ENCODE measurements at places on chromosomes 6 and 20.
A peak's percentile ranks its signal among the peaks of the same experiment; 100 is the strongest.

DNA sequence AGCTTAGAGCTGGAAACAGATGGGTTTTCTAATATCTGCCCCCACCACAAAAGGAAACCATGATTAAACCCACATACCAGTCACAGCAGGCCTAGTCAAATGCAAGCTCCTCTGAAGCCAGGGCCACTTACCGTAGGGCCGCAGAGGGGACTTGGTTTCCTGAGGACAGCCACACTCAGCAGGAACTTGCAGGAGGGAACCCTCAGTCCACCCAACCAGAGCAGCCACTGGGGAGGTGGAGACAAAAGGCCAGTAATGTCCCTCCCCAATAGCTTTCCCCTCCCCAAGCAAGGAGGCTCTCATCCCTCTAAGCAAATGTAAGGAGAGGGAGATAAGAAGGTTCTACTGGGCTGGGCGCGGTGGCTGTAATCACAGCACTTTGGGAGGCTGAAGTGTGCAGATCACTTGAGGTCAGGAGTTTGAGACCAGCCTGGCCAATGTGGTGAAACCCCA, 384.4 kb upstream of the JARID2 start:
- DNase-seq, result no peak

DNA sequence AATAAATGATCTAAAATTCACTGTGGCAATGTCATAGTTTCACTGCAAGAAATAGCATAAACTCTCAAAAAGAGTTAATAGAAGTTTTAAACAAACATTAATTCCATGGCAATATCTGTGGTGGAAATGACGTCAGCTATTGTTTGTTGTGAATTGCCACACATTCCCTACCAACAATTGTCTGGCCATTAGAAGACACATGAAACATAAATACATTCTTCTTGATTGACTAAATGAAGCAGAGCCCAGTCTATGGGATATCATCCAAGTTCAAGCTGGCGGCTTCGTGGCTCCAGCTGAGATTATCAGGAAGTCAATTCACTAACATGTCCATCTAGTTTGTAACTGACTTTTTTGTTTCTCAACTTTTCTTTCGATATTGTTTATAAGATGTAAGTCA, 369.0 kb downstream of the ARHGAP18 start:
- DNase-seq, result no peak

DNA sequence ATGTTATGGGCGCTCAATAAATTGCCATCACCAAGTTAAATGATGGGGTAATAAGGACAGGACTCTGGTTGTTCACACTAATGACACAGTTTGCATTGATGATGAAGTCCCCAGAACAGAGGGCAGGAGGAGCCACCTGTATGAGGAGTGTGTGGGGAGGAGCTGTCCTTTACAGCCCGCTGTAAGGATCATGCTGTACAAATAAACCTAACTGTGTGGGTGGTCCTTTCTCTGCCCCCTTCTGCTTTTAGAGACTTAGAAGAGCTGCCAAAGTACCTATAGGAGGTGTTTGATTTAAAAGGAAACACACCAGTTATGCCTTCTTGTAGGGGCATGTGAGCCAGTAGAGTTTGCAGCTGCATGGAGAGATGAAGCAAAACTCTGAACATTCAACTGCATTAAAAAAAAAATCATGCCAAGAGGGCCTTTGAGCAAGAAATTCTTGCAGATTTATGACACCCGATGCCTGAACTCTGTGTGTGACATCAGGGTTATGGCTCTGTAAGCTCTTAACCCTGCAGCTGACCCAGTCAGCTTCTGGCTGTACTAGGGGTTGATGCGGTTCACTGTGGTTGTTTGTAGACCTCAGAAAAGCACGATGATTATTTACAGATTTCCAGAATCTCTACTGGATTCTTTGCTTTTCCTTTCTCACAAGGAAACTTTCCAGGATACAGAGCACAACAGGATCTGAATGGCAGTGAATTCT, 67.4 kb downstream of the UST start:
- DNase-seq, result no peak

DNA sequence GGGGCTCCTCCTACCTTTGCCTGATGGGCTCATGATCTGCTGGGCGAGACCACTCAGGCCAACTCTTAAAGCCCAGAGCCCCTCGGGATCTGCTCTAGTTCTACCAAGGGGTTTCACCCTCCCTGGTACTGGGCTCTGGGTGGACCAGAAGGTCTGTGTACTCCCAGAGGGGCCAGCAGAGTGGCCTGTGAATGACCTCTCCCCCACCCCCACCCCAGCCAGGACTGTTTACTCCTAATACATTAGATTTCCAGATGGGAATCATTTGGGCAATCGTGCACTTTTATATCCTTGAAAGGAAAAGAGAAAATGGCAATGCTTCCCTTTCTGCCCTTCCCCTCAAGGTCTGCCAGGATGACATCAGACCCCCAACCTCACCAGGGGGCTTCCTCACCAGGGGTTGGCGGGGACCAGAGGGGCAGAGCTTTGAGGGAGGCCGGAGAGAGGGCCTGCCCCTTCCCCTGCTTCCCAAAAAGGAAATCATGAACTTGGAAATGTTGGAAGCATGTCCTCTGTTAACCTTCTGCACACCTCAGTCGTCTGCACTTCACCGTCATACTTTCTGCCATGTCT, 37.1 kb upstream of the PMEPA1 start:
- DNase-seq, result no peak

GRCh38 chr6:55604021-55604420, 25.0 kb upstream of the HMGCLL1 start:
- DNase-seq, result no peak

GRCh38 chr6:79737172-79737571, 106.0 kb downstream of the SH3BGRL2 start:
- DNase-seq, result no peak

DNA sequence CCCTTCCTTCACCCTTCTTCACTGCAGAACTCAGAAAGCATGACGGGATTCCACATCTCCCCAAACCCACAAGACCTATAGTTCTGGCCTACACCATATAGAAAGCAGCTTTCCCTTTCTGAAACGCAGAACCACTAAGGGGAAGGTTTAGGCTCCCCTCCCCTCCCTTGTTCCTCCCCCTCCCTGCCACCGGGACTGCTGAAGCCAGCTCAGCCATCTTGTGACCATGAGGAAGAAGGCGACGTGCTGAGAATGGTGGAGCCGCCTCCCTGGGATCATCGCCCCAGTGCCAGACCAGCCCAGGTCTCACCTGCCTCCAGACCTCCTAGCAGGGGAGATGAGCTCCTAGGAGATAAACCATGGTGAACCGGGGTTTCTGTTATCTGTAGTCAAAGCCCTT, 19.6 kb downstream of the SERPINB6 start:
- no peak for DNase-seq

DNA sequence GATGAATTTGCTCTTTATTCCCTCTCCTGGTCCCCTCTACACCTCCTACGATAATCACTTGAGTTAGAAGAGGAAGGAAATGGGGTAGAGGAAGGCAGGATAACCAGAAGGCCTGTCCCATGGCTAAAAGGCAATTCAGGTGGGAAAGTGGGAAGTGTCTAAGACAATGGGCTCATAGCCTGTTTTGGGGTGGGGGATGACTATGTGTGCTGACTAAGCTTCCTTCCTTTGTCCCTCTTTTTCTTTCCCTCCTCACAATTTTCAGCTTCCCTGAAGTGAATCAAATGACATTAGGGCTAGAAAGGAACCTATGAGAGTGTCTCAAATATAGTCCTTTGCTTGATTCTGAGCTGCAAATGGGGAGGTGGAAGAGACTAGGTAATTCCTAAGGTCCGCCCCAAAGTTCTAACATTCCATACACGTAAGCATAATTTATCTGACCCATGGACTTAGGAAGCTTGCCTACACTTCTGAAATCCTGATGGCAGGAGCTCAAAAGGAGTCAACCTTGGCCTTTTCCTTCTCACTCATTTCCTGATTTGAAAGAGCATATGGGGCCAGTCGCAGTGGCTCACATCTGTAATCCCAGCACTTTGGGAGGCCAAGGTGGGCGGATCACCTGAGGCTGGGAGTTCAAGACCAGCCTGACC, 24.3 kb downstream of the EDEM2 start:
- DNase-seq, result no peak

GRCh38 chr6:38634518-38634917, 5.2 kb downstream of the BTBD9 start:
- no peak for DNase-seq

DNA sequence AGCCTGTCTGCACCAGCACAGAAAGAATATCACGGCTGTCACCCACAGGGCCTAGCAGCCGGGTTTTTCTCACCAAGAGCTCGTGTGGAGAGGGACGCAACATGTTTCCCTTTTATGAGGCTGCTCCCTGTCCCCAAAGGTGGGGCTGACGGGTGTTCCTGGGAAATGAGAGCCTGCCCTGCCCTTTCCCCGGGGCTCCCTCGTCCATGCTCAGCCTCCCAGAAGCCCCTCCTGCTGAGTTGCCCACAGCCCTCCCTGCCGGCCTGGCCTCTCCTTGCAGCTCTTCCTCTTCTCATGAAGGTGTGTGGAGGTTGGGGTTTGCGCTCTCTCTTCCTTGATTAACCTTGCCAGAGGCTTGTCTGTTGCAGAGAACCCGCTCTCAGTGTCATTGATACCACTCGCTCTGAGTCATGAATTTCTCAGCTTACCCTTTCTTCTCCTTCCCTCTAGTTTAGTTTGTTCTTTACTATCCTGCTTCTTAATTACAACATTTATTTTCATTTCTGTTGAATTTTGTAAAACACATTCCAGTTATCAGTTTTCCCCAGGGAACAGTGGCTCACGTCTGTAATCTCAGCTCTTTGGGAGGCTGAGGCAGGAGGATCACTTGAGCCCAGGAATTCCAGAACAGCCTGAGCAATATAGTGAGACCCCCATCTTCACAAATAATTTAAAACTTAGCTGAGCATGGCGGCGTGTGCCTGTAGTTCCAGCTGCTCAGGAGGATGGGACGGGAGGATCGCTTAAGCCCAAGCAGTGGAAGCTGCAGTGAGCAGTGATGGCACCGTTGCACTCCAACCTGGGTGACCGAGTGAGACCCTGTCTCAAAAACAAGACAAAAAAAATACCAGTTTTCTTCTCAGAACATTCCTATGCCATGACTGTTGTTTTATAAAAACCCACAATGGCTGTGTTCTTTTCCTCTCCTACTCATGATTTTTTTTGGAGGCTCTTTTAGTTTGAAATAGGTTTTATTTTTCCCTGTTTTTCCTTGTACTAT, 103.8 kb downstream of the TMEM242 start:
- DNase-seq, result no peak

DNA sequence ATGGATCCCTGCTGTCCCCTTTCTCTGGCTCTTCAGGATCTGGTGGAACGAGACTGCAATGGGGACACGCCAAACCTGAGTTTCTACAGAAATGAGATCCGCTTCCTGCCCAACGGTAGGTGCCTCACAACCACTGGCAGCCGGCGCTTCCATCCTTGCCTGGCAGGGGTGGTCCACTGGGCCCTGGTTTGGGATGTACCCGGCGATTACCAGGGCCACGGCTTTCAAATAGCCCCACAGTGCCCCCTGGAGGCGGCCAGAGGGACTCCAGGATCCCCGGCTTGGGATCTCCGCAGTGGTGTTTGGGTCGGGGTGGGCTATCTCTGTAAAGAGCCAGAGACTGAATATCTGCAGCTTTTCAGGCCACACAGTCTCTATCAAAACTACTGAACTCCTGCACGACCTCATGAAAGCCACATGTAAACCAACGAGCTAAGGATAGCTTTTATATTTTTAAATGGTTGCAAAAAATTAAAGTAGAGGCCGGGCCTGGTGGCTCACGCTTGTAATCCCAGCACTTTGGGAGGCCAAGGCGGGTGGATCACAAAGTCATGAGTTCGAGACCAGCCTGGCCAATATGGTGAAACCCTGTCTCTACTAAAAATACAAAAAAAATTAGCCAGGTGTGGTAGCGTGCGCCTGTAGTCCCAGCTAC, 3.7 kb downstream of the OGFR start:
- peak; percentile 81 for DNase-seq

DNA sequence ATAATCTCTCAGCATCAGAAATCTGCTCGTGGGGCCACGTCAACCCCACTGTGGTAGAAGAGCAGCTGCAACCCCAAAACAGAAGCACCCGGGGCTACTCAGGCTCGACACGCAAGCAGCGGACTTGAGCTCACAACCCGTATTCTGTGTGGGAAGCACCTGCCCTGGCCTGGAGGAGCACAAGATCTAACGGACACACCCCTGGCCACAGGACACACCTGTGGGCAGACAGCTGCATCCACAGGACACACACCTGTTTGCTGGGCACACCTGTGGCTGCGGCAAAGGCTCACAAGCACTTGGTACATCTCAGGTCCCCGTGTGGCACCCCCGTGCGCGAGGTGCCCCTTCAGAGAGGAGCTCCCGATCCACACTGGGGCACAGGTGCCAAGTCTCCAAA, 36.5 kb downstream of the ZBTB46 start:
- no peak for DNase-seq

GRCh38 chr6:106158816-106159215, 72.7 kb downstream of the PRDM1 start:
- no peak for DNase-seq

- no peak for DNase-seq
These were observed 110.9 kb downstream of the SMLR1 start for GRCh38 chr6:130937942-130938604.

DNA sequence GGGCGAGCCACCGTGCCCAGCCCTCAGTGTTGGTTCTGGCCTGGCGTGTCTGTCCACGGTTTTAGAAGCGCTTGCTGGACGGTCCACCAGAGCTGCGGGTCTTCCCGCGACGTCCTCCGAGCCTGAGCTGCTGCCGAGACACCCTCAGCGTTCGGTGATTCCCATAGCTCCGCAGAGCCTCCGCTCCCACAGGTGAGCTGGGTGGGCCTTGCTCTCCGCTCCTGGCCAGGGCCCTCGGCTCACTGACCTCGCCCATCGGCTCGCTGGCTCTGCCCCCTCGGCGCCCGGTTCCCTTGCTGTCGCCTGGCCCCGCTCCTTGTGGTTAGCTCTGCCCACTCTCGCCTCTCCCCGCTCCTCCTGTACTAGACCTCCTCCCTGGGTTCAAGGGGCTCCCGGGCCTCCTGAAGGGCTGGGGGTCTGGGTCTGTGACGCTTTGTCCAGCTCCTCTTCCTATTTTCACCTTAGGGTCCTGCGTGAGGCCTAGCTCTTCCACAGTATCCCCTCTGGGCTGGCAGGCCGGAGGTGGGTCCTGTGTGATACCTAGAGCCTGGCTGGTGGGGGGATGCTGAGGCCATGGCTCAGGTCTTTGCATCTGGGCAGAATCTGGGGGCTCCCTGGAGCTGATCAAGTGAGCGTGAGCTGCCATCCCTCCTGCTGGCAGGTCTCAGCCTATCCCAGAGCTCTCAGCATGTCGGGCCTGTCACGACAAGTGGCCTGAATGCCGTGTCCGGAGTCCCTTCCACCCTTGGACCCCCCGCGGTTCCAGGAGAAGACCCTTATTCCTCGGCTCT, 5.0 kb upstream of the COX4I2 start:
- DNase-seq, result no peak

DNA sequence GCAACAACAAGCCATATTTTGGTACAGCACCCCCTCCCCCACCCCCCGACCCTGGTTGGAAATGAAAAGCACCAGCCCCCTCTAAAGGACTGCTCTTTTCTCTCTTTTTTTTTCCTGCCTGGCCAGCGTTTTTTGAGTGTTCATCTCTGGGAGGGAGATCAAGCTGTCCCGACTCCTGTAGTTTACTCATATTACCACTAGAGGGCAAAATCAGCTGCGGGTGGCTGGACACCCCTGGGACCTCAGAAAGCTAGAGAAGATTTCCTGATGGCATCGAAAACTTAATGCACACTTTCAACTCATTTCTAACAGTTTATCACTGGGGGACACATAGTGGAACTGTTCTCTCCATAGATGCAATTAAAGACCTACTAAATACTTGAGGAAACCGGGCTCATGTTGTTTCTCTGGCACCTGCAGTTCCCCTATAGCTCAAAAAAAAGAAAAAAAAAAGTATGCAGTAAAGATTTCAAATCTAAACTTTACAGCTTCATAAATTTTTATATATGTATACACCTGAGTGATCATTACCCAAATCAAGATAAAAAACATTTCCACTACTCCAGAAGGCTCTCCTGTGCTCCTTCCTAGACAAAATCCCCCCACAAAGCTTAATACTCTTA, 24.4 kb downstream of the CNBD2 start:
- DNase-seq, result peak; percentile 23
